ENCODE measurements at places on chromosomes 4 and X.

DNA sequence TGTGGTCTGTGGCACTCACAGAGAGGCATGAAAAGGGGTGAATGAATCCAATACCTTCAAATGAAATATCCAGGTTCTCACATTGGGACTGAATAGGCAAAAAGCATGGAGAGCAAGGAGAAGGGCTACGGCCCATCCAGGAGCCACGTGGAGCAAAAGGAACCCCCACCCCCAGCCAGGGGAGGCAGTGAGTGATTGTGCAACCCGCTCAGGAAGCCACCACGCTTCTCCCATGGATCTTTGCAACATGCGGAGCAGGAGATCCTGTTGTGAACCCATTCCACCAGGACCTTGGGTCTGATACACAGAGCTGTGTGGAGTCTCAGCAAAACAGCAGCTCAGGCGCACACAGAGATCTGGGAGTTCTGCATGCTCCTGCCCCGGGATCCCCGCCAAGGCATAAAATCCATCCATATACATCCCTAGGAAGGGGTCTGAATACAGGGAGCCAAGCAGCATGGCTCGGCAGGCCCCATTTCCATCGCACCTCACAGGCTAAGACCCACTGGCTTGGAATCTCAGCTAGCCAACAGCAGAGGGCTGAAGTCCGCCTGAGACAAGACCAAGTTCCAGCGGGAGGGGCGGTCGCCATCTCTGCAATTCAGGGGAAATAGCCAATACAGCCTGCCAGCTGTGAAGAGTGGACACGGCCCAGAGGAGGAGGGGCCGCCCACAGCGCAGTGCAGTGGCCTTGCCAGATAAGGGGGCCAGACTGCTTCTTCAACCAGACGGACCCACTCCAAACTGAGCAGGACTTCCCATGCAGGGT lies 80.2 kb downstream of the FGF16 start:
- no peak for DNase-seq

- DNase-seq: no peak
Measured at GRCh38 chrX:17930850-17931249, 69.8 kb upstream of the RAI2 start.

DNA sequence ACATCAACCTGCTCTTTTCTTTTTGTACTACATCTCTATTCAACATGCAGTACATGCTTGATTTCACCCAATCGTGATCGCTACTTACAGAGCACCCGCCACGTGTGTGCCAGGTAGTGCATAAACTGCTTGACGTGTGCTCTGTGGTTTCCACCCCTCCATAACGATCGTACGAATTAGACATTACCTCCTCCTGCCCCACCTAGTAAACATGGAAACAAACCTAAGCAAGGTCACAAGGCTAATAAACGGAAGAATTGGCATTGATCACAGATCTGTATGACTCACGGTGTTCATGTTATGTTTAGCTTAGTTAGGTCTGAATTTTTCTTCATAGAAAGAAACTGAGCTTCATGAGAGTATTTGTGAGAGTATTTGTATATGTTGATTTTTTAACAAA lies 64.1 kb downstream of the STX18 start:
- DNase-seq: no peak

GRCh38 chr4:154928640-154929257 lies 147.7 kb downstream of the RBM46 start:
- no peak for DNase-seq

DNA sequence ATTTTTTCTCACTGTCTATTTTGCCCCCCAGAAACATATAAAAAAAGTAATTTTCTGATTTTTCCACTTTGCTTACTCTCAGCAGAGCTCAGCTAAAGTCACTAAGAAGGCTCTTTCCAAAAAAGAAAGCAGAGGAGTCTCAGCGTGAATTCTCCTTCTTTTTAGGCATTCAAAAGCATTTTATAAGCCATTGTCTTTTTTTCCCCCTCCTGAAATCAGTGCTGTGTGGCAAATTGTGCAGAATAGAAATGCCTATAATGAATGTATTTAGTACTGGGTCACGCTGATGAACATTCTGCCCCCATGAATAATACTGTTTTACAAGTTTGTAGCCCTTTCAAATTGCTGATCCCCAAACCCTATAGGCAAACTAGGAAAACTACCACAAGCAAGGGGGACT lies 1.6 kb upstream of the PCDH18 start:
- DNase-seq: no peak

GRCh38 chr4:140044337-140044902 lies 109.6 kb downstream of the MAML3 start:
- no peak for DNase-seq

GRCh38 chr4:155187989-155188388 lies 20.4 kb upstream of the NPY2R start:
- DNase-seq: no peak

Measured in stimulated activated CD8-positive, alpha-beta memory T cell treated with anti-CD3 and anti-CD28 coated beads, Interleukin-15, amount 100 ng/mL, for 24 hours (primary cell).